ENCODE measurements at places on chromosomes 7 and 10. TPM values are rescaled to one million over a fixed set of nuclear protein-coding genes. Genes with fewer than 3 reads are reported as not detected.

- peak; percentile 8 for DNase-seq
Observed at GRCh38 chr7:26868841-26869495, 4.6 kb upstream of the SKAP2 start.

GRCh38 chr10:5661043-5661442, 5.4 kb downstream of the ASB13 start:
- no peak for DNase-seq

GRCh38 chr7:148289630-148290029, 300.9 kb upstream of the C7orf33 start:
- no peak for DNase-seq

- DNase-seq, result no peak
Observed at GRCh38 chr10:15526754-15527153, 155.7 kb upstream of the FAM171A1 start.

DNA sequence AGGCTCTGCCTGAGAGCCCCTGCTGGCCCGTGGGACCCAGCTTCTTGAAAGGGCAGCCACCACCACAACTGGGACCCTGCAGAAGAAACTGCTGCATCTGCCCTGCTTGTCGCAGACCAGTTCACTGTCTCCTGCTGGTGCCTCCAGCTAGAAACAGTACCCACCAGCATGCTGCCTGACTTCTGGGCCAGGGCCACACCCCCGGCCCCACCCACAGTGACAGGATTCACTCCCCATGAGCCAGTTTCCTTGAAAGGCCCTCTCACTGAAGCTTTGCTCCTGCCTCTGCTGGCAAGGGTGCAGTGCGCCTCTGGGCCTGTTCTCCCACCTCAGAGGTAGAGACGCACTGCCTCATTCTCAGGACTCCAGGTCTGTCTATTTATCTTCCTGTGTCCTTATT, 32.4 kb downstream of the ANXA11 start:
- no peak for DNase-seq

DNA sequence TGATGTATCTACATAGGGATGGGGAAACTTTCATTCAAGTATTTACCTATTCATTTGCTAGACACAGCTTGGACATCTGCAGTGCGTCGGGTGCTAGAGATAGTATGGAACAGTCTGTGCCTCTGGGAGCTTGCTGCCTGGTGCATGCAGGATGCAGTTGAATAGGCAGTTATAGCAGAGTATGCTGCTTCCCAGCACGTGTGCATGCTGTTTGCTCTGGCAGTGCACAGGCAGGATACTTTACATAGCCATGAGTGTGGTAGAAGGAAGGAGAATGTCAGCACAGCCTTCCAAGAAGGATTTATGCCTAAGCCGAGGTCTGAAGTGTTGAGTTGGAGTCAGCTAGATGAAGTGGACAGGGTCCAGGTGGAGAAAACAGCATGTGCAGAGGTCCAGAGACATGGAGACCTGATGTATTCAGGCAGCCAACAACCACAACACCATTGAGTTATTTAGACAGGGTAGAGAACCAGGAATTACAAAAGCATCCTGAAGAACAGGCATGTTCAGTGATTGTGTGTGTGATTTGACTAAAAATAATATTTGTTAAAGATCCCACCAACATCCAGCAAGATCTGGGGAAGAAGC, 8.1 kb downstream of the MAP3K8 start:
- no peak for DNase-seq

- no peak for DNase-seq
Observed at GRCh38 chr7:2012044-2012900, 220.5 kb downstream of the MAD1L1 start.

DNA sequence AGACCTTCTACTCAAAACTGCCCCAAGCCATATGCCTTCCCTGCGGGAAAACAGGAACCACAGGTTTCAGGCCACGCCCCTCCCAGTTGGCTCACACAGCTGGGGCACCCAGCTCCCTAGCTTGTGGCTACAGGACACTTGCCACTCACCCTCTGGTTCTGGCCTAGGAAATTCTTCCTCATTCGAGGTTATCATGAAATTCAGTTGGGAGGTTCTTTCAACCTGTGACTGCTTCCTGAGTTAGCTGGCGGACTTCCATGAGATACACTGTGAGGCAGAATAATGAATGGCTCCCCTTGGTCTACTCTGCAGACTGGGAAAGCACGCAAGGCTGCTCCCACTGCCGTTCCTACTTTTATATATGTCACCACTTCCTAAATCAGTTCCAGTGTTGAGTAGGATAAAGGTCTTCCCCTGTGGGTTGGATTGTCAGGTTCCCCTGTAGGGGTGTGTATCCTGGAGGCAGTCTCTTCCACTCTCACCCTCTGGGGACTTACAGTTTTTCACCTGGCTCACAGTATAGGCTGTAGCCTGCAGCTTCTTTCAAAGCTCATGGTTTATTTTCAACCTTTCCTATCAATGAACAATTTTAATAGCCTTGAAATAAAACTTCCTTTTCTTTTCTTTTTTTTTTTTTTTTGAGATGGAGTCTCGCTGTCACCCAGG, 37.0 kb downstream of the GPR22 start:
- DNase-seq, result no peak

- DNase-seq, result no peak
Observed at GRCh38 chr7:29483219-29484104, 80.2 kb upstream of the PRR15 start.

GRCh38 chr7:130430115-130430514, 10.7 kb downstream of the CEP41 start:
- DNase-seq, result no peak

GRCh38 chr10:51956822-51957221, 257.4 kb upstream of the CSTF2T start:
- no peak for DNase-seq

DNA sequence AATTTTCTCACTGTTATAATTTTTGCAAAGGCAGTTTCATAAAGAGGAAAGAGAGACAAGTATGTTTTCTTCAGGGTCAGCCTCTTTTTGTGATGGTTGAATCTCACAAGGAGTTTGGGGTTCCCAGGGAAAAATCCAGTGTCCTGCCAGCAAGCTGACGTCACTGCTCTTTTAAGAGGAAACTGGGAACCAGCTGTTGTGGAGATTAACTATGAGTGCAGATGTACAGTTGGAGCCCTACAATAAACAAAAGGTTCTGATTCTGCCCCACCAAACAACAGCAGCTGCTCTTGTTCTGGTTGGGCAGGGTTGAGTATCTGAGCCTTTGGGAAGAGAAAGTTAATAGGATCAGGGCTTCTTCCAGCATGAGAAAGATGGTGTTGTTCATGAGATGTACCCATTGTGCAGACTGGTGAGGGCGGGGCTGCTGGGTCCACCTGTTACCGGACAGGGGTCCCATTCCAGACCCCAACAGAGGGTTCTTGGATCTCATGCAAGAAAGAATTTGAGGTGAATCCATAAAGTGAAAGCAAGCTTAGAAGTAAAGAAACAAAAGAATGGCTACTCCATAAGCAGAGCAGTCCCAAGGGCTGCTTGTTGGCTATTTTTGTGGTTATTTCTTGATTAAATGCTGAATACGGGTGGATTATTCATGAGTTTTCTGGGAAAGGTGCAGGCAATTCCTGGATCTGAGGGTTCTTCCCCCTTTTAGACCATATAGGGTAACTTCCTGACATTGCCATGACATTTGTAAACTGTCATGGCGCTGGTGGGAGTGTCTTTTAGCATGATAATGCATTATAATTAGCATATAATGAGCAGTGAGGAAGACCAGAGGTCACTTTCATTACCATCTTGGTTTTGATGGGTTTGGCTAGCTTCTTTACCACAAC, 12.5 kb downstream of the PRF1 start:
- DNase-seq, result no peak

Gene ALDH18A1
- 184 TPM for total RNA-seq

Gene NEUROD6
- total RNA-seq, result not detected

Gene NEBL
- 5.4 TPM for total RNA-seq

Gene TMEM196
- total RNA-seq, result not detected
